ENCODE measurements at places on chromosomes 11 and 22.

GRCh38 chr22:42202669-42203068 is 67.8 kb downstream of the TCF20 start:
- DNase-seq = peak; percentile 26

- DNase-seq = no peak
These were observed 803 bp upstream of the IFT27 start for GRCh38 chr22:36776722-36777121.

GRCh38 chr11:808427-809286 is 1.1 kb upstream of the RPLP2 start:
- DNase-seq = no peak

- no peak for DNase-seq
These were observed 77.5 kb downstream of the KCNJ1 start for GRCh38 chr11:128789497-128790150.

- no peak for DNase-seq
These were observed 2.6 kb downstream of the ANO1 start for GRCh38 chr11:70080763-70081162.

DNA sequence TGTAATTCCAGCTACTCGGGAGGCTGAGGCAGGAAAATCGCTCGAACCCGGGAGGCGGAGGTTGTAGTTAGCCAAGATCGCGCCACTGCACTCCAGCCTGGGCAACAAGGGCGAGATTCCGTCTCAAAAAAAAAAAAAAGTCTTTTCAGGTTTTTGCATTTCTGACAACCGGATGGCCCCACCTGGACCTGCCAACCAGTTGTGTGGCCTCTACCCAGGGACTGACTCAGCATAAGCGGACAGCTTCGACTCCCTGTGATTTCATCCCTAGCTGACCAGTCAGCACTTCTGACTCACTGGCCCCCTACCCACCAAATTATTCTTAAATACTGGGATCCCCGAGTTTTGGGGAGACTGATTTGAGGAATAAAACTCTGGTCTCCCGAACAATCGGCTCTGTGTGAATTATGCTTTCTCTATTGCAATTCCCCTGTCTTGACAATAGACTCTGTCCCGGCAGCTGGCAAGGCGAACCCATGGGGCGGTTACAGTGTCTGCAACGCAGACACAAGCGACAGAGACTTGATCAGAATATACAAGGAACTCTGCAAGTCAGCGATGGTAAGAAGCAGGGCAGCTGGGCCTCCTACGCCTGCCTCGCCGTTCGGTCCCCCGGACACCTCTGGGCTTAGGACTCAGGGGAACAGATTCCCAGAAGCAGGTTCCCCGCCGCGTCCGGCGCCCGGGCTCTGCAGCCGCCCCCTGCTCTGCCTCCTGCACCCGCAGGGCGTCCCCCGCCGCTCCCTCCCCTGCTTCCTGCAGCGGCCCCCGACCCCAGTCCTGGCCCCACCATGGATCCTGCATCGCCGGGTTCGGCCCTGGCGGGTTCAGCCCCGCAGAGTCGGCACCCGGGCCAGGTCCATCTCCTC is 741 bp upstream of the TALDO1 start:
- no peak for DNase-seq

GRCh38 chr11:46743693-46744339 is 24.8 kb downstream of the F2 start:
- no peak for DNase-seq

- DNase-seq = no peak
These were observed 6.5 kb downstream of the GAL3ST3 start for GRCh38 chr11:66042227-66042995.

- DNase-seq = no peak
These were observed 16.8 kb upstream of the TMEM191C start for GRCh38 chr22:21450320-21450831.

DNA sequence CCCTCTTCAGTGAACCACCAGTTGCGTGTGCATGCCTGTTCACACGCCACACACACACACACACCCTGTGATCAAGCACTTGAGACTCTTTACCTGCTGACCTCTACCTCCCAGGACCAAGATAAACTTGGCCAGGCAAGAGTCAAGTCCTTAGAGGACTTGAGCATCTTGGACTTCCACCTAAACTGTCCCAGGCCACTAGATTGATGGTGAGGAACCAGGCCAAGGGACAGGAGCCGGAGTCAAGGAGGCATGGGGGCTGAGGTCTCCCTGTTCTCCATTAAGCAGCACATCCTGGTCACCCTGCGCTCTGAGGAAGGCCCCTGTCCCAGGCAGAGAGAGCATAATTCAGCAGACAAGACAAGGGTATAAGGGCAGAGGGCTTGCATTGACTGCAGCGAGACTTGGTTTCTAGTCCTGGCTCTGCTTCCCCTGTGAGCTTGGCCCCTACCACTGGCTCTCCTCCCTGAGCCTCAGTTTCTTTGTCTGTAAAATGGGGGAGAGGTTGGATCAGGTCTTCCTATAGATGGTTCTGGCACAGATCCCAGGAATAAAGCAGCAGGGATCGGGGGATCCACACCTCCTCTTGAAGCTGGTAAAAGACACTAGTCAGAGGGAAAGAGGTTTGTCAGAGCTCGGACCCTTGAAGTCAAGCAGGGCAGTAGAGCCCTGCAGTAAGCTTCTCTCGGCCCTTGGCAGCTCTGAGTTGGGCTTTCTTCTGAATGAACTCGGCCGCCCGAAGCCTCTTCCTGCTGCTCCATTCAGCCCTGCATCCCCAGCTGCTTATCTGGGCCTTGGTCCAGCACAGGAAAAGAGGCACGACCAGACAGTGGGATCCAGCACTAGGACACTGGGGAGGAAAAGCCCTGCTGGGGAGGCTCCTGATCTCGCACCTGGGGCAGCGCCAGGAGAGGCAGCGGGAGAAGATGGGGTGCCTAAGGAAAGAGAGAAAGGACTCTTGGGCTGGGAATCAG is 2.0 kb downstream of the CREB3L1 start:
- DNase-seq = no peak

DNA sequence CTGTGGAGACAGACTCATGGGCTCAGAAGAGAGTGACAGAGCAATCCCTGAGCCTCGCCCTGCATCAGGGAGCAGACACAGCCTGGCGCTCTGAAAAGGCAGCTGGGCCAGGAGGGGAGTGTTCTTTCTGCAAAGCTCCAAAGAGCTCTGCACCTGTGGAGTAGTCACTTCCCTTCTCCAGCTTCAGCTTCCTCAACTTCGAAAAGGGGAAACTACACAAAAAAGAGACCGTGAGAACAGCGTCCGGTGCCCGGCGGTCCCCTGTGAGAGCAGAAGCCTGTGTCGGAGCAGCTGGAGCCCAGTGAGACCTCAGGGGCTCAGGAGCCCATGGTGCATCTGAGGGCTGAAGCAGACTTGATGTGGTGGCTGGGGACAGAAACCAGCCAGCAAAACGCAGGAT is 35.1 kb downstream of the TP53I11 start:
- no peak for DNase-seq

DNA sequence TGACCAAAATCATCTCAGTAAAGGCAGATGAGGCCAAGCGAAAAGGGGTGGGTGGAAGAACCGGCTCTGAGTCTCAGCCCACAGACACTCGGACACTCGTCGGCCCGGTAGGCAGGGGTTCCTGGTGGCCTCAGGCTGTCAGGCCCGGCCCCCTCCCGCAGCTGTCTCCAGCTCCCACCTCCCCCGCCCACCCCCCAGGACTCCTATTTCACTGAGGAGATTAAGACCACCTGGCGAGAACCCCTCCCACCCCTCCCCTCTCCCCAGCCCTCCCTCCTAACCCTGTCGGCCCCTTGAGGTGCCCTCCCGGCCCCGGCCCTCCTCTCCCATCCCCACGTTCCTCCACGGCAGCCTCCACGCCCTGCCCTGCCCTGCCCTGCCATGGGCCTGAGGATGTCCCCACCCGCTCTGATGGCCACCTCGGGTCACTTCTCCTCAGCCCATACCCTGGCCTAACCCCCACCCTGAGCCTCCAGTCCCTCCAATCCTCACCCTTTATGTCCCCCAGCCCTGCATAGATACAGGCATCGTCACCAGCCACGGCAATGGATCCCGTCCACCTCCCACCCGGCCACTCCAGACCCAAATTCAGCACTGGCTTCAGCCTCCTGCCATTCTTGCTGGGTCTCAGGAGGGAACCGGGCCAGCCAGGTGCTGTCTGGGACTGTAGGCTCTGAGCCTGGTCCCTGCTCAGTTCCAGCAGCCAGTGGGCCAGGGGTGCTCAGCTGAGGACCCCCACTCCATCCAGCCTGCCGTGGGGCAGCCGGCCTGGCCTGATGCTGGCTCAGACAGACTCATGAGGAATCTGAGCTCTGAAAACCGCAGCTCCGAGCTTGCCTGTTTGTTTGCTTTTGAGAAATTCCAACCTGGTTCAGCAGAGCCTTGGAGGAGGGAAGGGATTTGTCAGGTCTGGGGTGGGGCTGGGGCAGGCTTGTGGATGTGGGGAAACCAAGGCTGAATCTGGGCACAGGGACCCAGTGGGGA is 9.8 kb upstream of the TBX1 start:
- no peak for DNase-seq

DNA sequence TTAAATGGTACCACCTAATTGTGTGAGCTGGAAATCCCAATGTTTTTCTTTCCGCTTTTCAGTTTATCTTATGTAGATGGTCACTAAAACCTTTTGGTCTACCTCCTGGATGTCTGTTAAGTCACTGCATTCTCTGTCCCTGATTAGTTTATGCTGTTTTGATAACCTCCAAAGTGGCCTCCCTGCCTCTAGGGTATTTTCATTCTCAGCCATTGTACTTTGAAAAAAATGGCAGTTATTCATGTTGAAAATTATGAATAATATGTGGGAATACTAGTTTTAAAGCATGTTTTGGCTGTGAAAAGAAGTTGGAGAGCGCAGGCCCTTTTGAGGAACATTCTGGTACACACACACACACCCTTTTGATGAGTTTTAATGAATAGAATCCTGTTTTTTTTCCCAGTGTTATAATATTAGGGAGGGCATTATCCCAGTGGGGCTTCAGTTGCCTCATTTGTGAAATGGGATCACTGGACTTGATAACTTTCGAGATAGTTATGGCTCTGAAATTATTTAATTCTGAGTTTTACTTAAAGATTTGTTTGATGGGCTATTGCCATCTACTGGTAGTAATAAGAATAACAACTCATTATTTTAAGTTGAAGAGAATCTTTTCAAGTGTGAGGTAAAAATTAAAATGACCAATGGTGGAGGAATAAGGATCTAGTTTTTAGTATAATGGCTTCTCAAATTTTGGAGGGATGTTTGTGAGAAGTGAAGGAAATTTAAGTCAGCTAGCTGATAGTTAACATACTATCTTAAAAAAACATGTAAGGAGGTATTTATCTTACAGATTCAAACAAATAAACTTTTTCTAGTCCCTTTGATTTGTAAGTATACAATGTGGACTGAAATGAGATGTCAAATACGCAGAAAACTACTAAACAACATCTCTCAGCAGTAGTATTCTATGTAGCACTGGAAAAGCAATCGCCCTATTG is 3.9 kb downstream of the FDX1 start:
- no peak for DNase-seq

DNA sequence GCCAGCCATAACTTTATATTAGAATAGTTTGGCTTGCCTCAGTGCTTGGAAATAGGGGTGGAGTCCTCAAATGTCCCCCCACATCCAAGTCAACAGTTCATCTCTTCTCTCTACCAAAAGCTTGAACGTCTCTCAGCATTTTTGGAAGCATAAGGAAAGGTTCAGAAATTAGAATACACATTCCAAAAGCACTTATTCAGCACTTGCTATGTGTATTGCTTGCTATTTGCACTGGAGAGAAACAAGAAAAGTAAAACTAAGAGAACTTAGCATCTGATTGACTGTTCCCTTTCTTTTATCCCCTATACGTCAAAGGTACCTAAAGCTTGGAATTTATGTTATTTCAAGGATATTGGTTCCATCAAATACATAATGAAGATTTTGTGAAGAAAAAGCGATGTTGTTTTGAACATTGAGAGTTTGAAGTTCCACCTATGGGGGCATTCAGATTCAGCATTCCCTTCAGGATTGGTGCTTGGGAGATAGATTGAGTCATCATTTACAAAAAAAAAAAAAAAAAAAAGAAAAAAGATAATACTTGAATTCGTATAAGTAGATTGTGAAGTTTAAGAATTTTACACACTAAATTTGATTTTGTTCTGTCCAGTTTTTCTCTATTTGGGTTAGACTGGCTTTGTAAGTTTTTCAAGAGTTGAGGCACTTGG is 1.3 kb downstream of the TBRG1 start:
- DNase-seq = no peak

DNA sequence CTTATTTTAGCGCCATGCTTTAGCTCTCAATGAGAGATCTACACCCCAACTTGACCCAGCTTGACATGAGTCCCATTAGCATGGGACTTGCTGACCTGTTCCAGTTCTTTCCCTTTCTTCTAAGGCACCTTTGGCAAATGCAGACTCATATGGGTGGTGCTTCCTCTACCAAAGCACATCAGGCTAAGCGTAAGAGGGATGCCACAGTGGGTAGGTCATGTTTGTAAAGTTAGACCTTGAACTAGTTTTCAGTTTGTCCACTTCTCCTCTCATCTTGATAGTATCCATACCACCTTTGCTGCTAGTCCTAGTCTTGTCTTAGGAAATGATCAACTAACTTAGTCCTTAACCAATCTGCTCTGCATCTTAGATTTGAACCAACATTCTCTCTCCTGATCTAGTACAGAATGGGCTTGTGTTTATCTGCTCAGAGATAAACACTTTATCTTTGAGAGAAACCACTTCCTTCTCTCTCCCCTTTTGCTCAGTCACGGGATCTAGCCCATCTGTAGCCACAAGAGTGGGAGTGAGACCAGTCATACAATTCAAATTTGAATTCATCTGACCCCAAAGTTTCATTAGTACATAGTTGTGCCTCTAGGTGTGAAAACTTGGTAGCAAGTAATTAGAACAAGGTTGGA is 72.1 kb upstream of the CD44 start:
- no peak for DNase-seq

- DNase-seq = no peak
These were observed 106.0 kb downstream of the EMSY start for GRCh38 chr11:76550781-76551180.

DNA sequence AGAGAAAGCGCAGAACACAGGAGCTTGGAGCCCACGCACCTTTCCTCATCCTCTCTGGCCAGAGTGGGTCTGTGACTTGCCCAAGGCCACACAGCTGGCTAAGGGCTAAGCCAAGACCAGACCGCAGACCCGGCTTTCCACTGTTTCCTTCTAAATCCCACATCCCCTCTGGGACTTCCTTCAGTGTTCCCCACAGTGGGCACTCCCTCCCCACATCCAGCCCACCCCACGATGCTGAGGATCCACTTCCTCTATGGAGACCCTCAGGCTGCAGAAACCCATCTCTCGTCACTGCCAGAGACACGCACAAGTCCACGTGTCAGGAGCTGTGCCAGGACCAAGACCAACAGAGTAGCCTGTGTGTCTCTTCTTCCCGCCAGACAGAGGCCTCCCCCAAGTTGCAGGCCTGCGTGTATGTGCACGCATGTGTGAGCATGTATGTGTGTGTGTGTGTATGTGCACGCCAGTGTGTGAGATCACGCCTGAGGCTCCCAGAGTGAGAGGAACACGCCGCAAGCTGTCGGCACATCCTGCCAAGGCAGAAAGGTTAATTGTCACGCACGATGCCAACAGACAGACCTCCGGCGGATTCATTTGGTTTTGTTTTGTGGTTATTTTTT is 21.6 kb downstream of the PDGFB start:
- no peak for DNase-seq

DNA sequence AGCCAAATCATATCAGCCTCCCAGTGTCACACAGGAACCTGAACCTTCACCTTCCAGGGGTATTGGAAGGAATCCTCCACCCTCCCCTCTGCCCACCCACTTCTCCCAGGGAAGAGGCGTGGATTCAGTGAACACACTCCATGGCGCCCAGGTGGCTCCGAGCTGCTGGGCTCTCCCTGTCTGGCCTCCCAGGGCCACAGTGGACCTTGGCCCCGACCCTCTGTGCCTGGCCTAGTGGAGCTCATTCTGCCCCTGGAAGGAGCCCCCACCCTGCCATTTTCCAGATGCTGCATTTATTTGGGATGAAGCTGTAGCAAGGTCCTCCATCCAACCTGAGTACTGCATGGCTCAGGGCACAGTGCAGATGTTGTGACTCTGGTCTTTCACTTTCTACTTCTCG is 1340.1 kb downstream of the TBC1D22A start:
- DNase-seq = no peak

All from stimulated activated CD8-positive, alpha-beta memory T cell treated with anti-CD3 and anti-CD28 coated beads, Interleukin-2, amount 100 ng/mL, for 1 hour (primary cell).